ENCODE measurements at places on chromosomes 6 and 20.

- peaks cover 7% of the 10 kb centered on the region for H3K27me3 ChIP-seq
- H3K4me3 ChIP-seq: no peak overlapping the region
- H3K27ac ChIP-seq: peak overlapping the region; percentile 56
- H3K36me3 ChIP-seq: peaks cover 37% of the 10 kb centered on the region
Measured at GRCh38 chr20:37352608-37352980, 6.7 kb downstream of the SRC start.

GRCh38 chr20:17706632-17707031 is 6.9 kb downstream of the BANF2 start:
- H3K4me1 ChIP-seq: peaks cover 40% of the 10 kb centered on the region
- no peak for DNase-seq
- H3K36me3 ChIP-seq: no peaks in the 10 kb centered on the region
- no peak overlapping the region for H3K27ac ChIP-seq

GRCh38 chr6:83044091-83044768 is 21.4 kb downstream of the UBE3D start:
- peak; percentile 13 for DNase-seq
- H3K36me3 ChIP-seq: peaks cover 51% of the 10 kb centered on the region
- peaks cover 36% of the 10 kb centered on the region for H3K4me1 ChIP-seq
- H3K27me3 ChIP-seq: peaks cover 3% of the 10 kb centered on the region
- H3K4me3 ChIP-seq: peak overlapping the region; percentile 55

GRCh38 chr6:139962654-139963347 is 588.4 kb upstream of the CITED2 start:
- no peak overlapping the region for H3K27ac ChIP-seq
- no peak for DNase-seq
- no peak overlapping the region for H3K4me3 ChIP-seq

DNA sequence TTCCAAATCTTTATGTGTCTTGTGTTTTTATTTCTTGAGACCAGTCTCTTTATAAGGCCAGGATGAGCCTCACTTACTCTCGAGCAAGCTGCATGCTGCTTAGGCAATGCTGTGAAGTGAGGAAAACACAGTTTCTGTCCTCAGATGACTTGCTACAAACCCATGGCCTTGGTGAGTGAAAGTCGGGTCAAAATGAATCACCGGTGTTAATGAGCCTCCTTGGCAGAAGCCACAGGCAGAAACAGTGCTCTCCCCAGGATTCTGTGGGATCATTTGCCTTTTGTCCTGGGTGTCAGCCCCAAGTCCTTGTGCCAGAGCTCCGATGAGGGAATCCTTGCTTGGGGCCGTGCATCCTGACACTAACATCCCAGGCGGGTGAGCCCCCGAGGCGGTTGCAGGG is 482.5 kb downstream of the QKI start:
- H3K27me3 ChIP-seq: peaks cover 6% of the 10 kb centered on the region
- peak overlapping the region; percentile 10 for H3K27ac ChIP-seq
- no peak overlapping the region for H3K4me3 ChIP-seq
- DNase-seq: no peak
- peaks cover 10% of the 10 kb centered on the region for H3K4me1 ChIP-seq

DNA sequence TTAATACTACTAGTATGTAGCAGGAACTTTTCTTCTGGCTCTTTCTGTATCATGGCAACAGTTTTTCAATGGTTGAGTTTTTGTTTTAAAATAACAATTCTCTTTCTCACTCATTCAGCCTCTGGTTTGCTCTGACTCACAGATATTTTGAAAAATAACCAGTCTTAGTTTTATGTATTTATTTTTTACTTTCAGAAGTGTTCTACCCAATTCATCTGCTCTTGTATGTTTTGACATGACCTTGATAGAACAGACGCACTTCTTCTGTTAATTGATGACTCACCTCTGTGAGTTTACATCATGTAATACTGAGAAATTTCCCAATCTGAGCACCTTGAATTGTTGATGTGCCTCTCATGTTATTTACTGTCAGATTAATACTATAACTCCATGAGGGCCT is 178.9 kb downstream of the SASH1 start:
- no peak overlapping the region for H3K4me3 ChIP-seq
- H3K4me1 ChIP-seq: peaks cover 43% of the 10 kb centered on the region
- H3K27ac ChIP-seq: peak overlapping the region; percentile 89

DNA sequence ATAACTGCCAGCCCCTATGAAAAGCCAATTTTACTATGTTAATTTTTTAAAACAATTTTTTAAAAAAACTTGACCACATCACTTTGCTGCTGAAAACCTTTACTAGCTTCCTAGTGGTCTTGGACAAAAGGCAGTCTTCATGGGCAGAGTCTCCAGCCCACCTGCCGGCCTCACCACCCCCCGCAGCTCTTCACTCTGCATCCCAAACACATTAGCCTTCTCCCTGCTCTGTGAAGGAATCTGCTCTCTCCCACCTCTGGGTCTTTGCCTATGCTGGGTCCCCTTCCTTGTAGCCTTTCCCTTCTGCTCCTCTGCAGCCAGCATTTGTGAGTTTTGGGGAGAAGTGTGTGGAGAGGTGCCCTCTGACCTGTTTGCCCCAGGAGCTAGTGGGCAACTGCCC is 170.7 kb upstream of the MLN start:
- H3K27me3 ChIP-seq: peaks cover 73% of the 10 kb centered on the region
- no peak overlapping the region for H3K27ac ChIP-seq
- H3K36me3 ChIP-seq: no peaks in the 10 kb centered on the region
- H3K4me1 ChIP-seq: peaks cover 22% of the 10 kb centered on the region

DNA sequence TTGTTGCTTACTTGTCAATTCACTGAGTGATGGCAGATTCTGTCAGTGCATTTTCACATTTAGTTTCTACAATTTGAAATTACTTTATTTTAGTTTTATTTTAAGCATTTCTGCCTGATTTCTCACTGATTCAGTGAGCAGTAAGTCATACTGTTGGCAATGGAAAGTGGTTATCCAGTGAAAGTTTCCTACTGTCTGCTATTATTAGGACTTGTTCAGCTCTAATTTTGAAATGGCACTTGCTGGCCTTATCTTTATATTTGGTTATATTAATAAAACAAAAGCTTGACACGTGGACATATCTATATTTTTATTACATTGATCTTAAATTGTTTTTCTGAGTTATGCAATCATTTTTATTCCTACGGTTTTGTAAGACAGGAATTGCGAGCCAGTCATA is 871.8 kb upstream of the SLC35B3 start:
- no peaks in the 10 kb centered on the region for H3K27me3 ChIP-seq
- no peak overlapping the region for H3K27ac ChIP-seq
- H3K4me1 ChIP-seq: no peaks in the 10 kb centered on the region
- no peak overlapping the region for H3K4me3 ChIP-seq
- H3K36me3 ChIP-seq: no peaks in the 10 kb centered on the region
- DNase-seq: no peak

GRCh38 chr20:37622728-37623127 is 71.1 kb upstream of the CTNNBL1 start:
- no peak for DNase-seq
- H3K4me1 ChIP-seq: no peaks in the 10 kb centered on the region
- peaks cover 75% of the 10 kb centered on the region for H3K27me3 ChIP-seq

GRCh38 chr20:62200491-62201172 is 17.8 kb downstream of the MTG2 start:
- DNase-seq: no peak
- peaks cover 14% of the 10 kb centered on the region for H3K4me1 ChIP-seq
- peaks cover 49% of the 10 kb centered on the region for H3K36me3 ChIP-seq
- H3K27ac ChIP-seq: no peak overlapping the region

- no peaks in the 10 kb centered on the region for H3K27me3 ChIP-seq
- peaks cover 24% of the 10 kb centered on the region for H3K36me3 ChIP-seq
- DNase-seq: no peak
- H3K4me3 ChIP-seq: no peak overlapping the region
Measured at GRCh38 chr6:56637640-56638039, 5.0 kb downstream of the DST start.
